Activated gamma-delta T cell treated with Interleukin-2 at 50 U/mL for 16 hours (primary cell): ENCODE measurements at places on chromosomes 4 and X.
A peak's percentile ranks its signal among the peaks of the same experiment; 100 is the strongest.

DNA sequence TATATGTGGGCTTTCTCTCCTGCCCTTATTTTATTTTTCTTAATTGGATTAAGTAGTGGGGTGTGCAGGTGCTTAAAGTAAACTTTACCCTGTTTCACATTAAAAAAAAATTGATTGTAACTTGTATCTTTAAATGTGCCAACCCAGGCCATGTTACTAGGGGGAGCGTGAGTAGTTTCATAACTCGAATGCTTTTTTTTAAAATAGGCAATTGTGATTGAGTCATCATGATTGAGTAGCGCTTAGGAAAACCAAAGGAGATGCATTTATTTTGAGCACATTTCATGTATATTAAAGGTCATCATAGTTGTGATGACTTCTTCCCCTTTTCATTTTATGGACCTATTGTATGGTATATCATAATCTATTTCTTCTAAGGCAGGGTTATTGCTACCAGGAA is 32.2 kb downstream of the GPAT3 start:
- no peak for DNase-seq

- DNase-seq, result no peak
Measured at GRCh38 chrX:110310896-110311295, 7.0 kb downstream of the AMMECR1 start.

DNA sequence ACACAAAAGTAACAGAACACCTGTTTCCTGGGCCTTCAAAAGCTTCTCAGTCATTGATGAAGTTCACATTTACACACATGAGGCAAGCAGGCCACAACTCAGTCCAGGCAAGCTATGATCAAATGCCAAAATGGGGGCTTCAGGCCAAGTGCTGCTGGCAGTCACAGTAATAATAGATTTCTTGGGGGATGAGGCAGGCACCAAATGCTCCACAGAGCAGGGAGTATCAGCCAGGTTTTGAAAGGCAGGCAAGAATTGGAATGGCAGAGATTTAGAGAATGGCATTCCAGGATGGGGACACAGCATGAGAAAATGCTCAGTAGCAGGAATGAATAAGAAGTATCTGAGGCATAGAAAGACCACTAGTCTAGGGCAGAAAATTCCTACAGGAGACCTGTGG is 52.8 kb downstream of the GRIA3 start:
- DNase-seq, result no peak

- no peak for DNase-seq
Measured at GRCh38 chr4:105709081-105709450, 482 bp downstream of the GSTCD start.

DNA sequence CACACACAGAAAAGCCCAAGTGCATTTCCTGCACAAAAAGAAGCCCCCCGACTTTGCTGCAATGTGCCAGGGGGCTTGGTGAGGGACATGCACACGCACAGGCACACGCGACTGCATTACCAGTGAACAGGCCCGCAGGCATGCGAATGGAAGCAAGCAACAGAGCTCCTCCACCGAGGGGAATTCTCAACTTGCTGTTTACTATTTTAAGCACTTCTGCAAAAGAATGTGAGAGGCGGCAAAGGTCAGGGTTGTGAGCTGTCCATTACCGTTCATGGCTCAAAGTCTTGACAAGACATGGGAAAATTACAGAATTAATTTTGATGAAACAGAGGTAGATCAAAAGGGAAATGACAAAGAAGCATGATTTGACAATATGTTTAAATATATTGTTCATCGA is 342.5 kb upstream of the NOCT start:
- no peak for DNase-seq

GRCh38 chrX:148271263-148271662 is 229.2 kb upstream of the AFF2 start:
- DNase-seq, result no peak

GRCh38 chrX:68424719-68425118 is 8.6 kb downstream of the OPHN1 start:
- no peak for DNase-seq

- DNase-seq, result peak; percentile 39
Measured at GRCh38 chrX:15761564-15762191, 23.6 kb downstream of the CA5B start.

GRCh38 chrX:133473451-133473850 is 58.2 kb upstream of the GPC4 start:
- no peak for DNase-seq

DNA sequence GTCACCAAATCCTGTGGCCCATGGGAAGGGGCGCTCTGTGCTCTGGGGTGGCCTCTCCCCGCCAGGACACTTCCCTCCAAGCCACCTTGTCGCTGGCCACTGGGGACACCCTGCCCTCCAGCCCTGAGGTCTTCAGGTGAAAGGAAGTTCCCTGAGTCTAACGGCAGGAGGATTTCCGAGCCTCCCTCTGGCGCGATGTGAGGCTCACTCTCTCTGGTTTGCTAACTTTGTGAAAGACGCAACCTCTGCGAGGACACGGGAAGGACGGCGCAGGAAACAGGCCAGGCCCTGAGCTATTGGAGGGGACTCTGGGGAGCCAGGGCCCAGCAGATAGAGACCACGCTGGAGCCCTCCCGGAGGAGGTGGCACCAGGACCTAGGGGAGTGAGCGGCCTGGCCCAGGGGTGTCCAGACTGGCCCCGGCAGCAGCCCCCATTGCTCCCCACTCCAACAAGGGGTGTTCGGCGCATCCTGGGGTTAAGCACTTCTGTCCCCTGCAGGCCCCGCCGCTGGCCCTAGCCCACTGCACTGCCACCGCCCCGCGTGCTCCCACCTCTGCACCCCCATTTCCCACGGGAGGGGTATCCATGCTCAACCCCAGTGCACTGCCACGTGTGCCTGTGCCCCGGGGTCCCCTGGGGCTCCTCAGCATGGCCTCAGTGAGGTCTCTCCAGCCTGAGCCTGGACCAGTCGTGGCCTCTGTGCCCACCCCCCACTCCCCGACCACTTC is 72.2 kb upstream of the MXD4 start:
- no peak for DNase-seq

DNA sequence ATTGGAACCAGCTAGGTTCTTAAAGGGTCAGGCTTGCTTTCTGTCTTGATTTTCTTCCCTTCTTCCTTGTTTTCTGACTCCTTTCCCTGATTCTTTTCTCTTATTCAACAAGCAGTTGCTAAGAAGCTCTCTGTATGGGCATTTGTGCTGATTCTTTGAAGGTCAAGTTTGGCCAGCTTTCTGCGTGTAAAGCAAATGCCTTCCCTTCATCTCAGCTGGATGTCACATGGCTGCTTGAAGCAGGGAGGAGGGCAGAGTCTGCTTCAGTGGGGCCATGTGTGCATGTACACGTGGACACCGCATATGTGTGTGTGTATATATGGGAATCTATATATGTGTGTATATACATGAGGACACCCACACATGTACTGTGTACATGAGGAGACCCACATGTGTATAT is 139.9 kb upstream of the ATP6AP2 start:
- DNase-seq, result no peak

- no peak for DNase-seq
Measured at GRCh38 chr4:107366900-107367299, 330.8 kb upstream of the DKK2 start.

GRCh38 chr4:121155893-121156292 is 8.2 kb downstream of the TNIP3 start:
- no peak for DNase-seq

DNA sequence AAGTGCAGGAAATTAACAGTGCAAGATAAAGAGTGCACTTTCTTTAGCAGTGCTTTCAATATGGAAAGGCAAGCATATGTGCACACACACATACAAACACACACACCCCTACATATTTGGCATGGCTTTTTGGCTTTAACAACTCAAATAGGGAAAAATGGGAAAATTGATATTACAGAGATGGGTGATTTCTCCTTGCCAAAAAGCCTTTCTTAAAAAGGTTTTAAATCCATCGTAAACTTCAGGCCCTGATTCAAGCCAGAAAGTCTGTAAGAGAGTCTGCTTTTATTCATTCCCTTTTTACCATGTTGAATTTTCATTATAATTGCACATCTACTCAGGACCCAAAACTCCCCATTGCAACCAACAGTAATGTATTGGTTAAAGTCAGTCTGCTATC is 612.0 kb upstream of the ACTRT1 start:
- no peak for DNase-seq

DNA sequence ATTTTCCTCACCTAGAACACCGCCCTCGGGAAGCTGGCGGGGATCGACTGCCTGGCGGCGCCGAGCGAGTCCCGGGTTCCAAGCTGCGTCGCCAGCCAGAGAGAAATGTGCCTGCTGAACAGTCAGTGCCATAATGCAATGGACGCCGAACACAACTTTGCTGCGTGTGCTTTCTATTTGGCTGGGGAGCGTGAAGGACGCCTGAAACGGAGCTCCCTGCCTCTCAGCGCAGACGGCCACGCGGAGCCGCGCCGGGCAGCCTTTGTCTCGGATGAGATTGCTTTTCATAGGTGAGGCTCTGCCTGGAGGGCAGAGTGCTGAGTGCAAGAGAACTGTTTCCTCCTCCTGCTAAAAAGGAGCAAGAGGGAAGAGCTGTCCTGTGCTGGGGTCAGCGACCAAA is 107.7 kb upstream of the BCOR start:
- no peak for DNase-seq
